ENCODE measurements at places on chromosomes 3 and 15.

DNA sequence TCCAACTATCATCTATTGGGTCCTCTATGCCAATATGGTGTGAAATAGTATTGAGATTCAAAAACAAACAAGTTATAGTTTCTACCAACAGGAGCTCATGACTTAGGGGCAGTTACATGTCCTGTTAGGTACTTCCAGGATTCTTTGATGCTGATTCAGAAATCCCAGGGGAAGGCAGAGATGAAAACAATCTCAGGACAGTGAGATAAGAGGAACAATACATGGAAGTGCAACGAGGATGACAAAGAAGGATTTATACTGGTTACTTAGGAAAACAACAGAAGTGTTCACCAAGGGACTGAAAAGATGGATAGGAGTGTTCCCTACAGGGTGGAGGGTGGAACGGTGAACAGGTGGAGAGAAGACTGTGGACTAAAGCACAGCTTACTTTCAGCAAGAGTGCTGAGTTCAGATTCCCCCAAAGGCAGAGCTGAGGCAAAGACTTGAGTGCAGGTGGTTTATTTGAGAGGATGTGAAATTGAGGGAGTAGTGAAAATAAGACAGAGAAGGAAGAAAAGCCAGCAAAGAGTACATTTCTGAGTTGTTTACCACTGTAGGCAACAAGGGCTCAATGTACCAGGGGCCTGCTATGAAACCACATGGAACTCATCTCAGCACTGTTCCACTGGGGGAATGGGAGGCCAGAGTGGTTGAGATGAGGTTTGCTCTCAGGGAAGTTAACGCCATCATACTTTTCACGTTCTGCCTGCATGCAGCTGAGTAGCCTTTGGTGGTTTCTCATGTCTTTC, 68.1 kb downstream of the TRIM69 start:
- DNase-seq: no peak

- DNase-seq: no peak
These were observed 138.8 kb upstream of the PLXND1 start for GRCh38 chr3:129745253-129745652.

DNA sequence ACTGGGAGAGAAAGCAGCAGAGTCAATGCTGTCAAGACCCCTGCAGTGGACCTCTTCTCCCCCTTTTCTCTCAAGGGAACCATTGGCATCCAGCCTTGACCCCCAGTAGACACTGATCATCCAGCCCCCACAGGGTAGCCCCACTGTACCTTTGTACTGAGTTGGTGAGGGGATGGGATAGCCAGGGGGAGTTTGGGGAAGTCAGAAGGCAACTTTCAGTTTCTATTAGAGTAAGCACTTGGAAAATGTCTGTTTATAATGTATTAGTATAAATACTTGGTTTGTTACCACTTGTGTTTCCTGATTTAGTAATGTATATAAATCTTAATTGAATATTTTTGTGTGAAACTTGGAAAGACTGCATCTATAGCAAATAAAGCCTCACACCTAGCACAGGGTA, 25.0 kb downstream of the DAG1 start:
- no peak for DNase-seq

DNA sequence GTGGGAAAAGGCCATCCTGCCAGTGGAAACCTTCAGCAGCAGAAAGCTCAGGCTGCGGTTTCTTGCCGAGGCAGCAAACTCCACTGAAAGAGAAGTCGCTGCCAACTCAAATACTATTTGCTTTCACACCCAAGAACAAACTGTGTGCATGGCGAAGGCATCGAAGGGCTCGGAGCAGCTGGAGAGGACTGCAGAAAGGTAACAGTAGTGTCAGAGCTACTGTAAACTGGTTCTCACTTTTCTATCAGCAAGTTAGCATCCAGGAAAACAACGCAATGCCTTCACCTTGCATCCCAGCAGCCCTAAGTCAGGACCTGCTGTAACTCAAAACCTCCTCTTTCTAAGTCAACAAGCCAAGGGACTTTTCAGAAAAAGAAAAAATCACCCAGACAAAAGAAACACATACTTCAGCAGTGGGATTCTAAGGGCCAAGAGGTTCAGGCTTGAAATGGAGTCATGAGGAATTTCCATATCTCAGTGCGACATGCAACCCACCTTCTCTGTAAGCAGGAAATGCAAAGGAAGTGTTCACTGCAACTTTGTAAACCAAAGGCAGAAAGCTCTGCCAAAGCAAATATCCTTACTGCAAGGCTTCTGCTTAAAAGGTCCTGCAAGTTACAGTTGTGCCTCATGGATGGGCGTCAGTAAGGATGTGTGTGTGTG, 193.5 kb downstream of the FOXP1 start:
- peak; percentile 66 for DNase-seq

GRCh38 chr3:115500795-115501194, 122.5 kb upstream of the GAP43 start:
- DNase-seq: no peak

DNA sequence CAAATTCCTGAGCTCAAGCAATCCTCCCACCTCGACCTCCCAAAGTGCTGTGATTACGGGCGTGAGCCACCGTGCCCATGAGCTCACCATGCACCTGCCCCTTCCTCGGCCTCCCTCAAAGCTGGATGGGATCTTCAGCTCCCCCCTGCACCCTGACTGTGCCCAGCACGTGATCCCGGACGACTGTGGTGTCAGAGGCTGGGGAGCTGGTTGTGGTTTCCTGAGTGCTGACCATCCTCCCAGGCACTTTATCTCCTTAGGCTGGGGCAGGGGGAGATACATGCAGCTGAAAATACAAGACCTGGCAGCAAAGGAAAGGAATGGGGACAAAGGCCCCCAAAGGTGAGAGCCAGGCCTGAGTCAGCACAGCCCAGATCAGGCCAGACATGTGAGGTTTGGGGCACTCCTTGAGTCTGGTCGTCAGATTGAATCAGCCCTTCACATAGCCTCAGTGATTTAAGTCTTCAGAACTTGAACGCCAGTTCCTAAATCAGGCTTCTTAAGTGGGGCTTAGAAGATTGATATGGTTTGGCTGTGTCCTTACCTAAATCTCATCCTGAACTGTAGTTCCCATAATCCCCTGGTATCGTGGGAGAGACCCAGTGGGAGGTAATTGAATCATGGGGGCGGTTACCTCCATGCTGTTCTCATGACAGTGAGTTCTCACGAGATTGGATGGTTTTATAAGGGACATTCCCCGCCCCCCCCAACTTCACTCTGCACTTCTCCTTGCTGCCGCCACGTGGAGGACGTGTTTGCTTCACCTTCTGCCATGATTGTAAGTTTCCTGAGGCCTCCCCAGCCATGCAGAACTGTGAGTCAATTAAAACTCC, 35.8 kb downstream of the PRKCD start:
- peak; percentile 75 for DNase-seq

GRCh38 chr3:111081008-111081545, 9.5 kb downstream of the NECTIN3 start:
- DNase-seq: no peak

DNA sequence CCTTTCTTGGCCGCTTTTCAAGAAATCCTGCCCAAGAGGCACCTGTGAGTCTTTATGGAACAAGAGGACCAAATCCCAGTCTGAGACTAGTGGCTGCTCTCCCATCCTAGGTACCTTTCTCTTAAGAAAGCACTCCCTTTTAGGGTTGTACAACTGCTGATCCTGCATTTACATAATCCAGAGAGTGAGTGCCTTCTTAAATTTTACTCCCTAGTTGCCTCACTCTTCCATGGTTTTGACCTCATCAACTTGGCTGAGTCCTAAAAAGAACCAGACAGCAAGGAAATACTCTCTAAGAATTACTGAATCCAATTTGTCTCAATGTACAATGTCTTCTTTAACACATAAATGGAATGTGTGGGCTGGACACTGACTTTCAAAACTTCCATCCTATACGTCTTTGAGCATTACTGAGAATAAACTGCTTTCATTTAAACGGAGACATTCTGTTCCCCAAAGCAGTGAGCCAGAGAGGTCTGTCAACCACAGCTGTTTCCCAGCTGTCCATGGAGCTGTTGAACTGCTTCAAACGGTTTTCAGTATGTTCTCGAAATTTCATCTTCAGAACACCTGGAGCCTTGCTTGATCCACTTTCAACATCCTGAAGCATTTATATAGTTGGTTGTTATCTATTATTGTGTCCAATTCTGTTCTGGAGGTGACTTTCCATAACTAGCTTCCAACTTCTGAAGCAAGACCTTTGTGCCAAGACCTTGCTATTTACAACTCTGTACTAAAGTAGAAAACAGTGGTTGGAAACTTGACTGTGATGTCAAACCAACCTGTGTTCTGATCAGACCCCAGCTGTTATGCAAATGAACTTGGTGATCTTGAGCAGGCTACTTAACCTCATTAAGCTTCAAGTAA, 179.1 kb downstream of the SLC9A9 start:
- DNase-seq: no peak

GRCh38 chr15:84876269-84876668, 8.2 kb upstream of the SLC28A1 start:
- DNase-seq: no peak

DNA sequence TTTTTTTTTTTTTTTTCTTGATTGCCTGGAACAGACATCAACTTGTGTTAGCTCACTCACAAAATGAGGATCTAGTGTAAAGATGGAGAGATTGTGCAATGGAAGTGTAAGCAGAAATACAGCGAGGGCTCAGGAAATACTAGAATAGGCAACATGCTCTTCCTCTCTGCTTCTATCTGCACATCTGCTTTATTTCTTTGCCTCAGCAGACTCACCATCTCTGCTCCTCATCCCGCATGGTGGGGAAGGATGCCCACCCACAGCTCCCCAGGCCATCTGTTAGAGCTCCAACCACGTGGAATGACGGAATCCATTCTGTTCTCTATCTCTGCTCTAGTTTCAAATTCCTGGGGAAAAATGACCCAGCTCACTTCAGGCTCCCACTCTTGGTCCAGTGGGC, 128.0 kb upstream of the ADAMTS9 start:
- DNase-seq: no peak

DNA sequence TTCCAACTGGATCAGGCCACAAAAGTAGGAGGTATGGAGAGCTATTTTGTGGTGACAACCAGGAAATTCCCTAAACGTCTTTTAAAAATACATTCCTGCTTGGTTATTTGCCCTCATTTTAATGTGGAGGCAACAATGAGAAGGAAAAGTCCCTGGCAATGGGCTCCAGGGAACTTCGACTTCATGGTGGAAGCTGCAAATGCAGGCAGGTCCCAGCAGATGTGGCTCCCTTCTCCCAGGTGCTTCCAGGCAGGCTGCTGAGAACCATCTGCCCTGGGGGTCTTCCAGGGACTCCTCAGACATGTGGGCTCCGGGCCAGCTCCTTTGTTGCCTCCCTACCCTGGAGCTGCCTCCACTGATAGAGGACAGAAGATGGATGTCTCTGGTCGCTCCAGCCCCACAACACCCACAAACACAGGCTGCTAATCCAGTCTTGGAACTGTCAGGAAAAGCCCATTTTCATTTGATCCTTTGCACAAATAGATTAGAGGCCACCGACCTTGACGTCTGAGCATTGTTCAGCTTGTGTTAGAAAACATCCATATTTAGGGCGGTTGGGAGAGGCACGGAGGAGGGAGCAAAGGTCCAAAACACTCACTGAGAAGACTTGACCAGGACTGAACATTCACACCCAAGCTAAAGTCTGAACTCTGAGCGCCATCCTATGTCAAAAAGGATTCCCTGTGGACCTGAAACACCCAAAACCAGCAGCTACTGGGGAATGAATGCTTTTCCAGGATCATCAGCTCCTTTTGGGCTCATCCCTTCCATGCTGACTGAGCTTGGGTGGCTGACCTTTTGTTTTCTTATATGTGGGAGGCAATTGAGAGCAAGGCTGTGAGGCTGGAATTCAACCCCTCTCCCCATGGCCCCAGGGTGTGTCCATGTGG, 30.2 kb upstream of the SLCO2A1 start:
- DNase-seq: peak; percentile 22

DNA sequence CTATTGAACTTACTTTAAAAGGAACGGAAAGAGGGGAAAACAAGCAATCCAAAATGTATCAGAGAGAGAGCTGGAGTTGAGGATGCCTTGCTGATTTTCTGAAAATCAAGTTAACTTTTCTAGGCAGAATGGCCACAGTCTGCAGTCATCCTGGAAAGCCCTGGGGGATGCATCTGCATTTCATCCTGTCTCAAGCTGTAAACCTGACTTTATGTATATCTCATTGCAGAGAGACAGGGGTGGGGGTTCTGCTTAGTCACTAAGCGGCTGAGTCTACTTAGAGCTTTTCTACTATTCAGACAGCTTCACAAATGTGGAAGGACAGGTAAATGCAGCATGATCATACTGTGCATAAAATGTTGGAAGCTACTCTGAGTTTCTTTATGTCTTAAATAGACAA, 41.4 kb downstream of the MRPS25 start:
- no peak for DNase-seq

- no peak for DNase-seq
These were observed 141.0 kb downstream of the WDR72 start for GRCh38 chr15:53618461-53618860.

GRCh38 chr3:51722362-51722761, 15.5 kb downstream of the GRM2 start:
- DNase-seq: no peak

GRCh38 chr3:129577366-129577765, 29.1 kb downstream of the PLXND1 start:
- DNase-seq: no peak

- DNase-seq: no peak
These were observed 135.6 kb downstream of the KCNMB2 start for GRCh38 chr3:178671791-178672190.

DNA sequence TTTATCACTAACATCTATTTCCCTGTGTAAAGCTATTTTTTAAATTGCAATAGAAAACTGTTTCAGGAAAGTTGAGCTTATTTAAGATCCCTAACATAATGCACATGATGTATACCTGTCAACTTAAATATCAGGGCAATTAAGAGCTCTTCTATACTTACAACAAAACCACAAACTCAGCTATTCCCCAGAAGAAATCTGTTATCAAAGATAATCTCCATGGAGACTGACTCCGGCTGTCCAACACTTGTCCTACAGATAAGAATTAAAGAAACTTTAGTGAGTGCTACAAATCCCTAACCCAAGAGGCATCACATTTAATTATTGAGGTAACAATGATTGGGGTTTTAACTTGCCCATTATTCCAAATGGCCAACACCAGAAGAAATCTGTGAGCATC, 3.4 kb downstream of the SELENOK start:
- DNase-seq: no peak

DNA sequence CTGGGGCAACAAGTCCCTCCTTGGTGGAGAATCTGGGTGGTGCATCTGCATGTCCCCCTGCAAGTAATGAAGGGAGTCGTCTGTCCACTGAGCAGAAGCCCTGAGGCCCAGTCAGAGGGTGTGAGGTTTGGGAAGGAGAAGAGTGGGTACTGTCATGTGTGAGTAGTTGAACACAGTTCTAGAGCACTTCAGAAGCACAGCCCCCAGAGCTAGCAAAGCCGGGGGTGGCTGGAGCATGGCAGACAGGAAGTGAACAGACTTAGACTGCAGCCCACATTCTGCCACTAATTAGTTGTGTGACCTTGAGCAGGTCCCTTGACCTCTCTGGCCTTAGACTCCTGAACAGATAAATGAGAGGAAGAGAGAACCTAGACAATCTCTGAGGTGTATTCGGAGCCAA, 207.6 kb downstream of the UACA start:
- DNase-seq: no peak

Measured in activated effector memory CD4-positive, alpha-beta T cell treated with anti-CD3 and anti-CD28 coated beads, Interleukin-2, amount 50 U/mL, for 16 hours (primary cell).